ENCODE measurements at places on chromosomes 12 and 14.

GRCh38 chr12:48824112-48824511 is 5.8 kb downstream of the CACNB3 start:
- DNase-seq = peak; percentile 82

DNA sequence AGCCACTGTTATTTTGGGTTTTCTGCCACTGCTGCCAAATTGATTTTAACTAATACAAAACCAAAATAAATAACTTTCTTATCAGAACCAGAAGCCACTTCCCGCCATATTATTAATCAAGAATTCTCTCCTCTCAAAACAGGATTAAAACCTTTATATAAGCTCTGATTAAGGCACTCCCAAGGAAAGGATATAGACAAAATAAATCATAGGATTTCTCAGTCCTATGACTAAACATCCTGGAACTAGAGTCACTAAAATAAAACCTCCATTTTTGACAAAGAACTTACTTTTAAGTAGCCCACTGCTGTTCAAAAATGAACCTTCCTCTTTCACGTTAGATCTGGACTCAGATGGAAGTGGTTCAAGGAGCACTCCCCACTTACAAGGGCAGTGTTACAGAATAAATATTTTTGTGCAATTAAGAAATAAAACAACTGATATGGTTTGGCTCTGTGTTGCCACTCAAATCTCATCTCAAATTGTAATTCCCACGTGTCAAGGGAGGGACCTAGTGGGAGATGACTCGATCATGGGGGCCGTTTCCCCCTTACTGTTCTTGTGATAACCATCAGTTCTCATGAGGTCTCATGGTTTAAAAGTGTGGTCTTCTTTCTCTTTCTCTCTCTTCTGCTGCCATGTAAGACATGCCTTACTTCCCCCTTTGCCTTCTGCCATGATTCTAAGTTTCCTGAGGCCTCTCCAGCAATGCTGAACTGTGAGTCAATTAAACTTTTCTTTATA is 26.4 kb downstream of the GXYLT1 start:
- no peak for DNase-seq

DNA sequence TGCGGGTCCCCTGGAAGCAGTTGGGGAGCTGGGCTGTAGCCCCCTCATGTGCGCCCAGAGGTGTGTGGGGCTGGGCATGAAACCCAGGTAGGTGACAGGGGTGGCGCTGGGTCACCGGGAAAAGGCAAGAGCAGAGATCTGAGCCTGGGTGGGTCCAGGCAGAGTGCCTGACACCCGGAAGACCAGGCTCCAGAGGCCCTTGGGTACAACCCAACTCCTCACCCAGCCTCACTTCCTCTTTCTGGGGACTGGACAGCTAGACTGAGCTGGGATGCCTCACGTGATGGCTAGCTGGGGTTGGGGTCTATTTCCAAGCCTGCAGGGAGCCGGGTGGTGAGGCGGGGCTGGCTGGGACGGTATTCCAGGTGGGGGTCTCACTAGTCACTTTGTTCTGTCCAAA is 16.3 kb upstream of the CYP46A1 start:
- DNase-seq = peak; percentile 26

DNA sequence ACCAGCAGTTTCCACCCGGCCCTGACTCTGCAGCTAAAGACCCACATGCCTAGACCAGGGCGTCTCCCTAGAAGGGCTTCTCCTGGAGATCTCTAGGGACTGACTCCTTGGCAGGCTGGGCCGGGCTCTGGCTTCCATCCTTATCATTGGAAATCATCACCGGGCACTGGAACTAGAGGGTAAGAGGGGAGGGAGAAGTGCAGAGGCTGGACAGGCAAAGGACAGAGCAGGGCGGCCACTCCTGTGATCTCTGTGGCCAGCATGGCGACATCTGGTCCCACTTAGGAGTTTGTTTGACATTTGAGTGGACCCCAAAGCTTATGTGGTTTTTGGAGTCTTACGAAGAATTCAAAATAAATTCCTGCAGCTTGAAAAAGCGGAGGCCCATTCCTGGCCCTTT is 7.1 kb downstream of the LTBP2 start:
- no peak for DNase-seq

DNA sequence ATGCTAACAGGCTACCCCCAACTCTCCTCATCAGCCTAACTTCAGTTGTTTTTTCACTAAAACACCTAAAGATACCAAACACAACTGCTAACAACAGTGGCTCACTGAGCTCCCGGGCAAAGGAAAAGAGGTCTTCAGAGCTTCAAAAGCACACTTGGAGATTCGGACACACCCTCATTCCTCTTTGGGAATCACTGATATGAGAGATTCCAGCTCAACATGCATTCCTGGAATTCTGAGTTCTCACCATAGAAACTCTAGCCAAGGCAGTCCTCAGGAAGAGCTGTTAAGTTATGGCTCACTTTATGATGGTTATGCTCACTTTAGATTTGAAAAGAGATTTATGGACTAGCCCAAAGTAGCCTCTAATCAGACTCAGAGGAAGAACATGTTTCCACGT is 40.1 kb downstream of the STXBP6 start:
- DNase-seq = no peak

GRCh38 chr12:64390275-64390851 is at the start of gene C12orf56:
TSS of gene C12orf56 (minus strand) at chr12:64390758. CDS start at chr12:64390565, 193 bp downstream.
- no peak for DNase-seq

GRCh38 chr14:101972126-101972866 is 7.9 kb downstream of the DYNC1H1 start:
- DNase-seq = no peak

GRCh38 chr14:105939810-105940508 is 413.6 kb downstream of the TMEM121 start:
- DNase-seq = peak; percentile 46

- peak; percentile 60 for DNase-seq
Measured at GRCh38 chr14:76941946-76942805, 86.3 kb downstream of the IRF2BPL start.

- DNase-seq = no peak
Measured at GRCh38 chr12:16766736-16767135, 160.8 kb upstream of the LMO3 start.

DNA sequence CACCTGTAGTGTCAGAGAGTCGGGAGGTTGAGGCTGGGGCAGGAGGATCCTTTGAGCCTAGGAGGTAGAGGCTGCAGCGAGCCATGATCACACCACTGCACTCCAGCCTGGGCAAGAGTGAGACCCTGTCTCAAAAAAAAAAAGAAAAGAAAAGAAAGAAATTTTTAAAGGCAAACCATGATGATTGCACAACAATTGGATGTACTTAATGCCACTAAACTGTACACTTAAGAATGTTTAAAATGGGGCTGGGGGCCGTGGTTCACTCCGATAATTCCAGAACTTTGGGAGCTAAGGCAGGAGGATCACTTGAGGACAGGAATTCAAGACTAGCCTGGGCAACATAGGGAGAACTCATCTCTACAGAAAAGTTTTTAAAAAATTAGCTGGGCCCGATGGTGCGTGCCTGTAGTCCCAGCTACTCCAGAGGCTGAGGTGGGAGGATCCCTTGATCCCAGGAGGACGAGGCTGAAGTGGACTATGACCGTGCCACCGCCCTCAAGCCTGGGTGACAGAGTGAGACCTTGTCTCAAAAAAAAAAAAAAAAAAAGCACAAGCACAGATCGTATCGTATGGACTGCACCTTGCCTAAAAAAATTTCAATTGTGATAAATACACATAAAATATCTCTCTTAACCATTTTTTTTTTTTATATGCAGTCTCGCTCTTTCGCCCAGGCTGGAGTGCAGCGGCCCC is 32.7 kb downstream of the JAG2 start:
- no peak for DNase-seq

- DNase-seq = no peak
Measured at GRCh38 chr12:107332743-107333142, 239.4 kb upstream of the CRY1 start.

DNA sequence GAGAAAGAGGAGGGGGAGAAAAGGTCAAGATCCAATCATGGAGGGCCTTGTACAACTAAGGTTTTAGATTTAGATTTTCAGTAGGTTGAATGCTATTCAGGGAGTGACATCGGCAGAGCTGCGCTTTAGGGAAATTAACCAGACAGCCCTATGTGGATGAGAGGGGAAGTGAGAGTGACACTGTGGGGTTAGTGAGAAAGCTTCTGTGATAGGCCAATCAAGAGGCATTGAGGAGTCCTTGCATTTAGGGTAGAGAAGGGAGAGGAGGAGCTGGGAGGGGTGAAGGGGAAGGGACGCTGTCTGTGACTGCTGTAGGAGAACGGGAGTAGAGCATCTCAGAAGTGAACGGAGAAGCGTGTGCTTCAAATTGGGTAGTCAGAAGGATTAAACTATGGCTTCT is 3.4 kb downstream of the HSD17B6 start:
- DNase-seq = peak; percentile 72

DNA sequence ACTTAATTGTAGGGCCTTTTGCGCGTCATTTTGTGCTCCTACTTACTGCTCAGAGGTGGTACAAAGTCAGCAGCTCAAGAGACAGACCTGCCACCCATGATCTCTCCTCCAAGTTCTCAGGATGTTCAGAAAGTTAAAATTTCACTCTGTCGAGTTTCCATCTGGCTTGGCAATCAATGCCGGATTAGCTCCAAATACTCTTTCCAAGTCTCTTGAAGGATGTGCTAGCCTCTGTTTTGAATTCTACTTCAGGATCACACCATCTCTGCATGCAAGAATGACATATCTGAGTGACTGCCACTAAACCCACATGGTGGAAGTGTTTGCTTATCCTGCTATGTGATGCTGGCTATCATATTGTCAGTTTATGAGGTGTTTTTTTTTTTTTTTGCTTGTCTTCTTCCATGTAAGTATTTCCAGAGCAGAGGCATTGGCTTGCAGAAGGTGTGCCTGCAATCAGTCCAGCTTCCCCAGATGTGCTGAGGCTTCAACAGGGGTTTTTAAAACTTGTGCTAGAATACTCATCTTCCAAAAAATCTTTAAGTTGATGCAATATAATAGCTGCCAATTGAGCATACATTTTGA is 125.6 kb downstream of the RGS6 start:
- DNase-seq = no peak

- no peak for DNase-seq
Measured at GRCh38 chr14:104363891-104364760, 215.4 kb upstream of the C14orf180 start.

- DNase-seq = peak; percentile 51
Measured at GRCh38 chr14:106436310-106436905, 910.0 kb downstream of the TMEM121 start.

GRCh38 chr14:68627868-68628604 is 164.8 kb downstream of the ZFP36L1 start:
- DNase-seq = peak; percentile 64

DNA sequence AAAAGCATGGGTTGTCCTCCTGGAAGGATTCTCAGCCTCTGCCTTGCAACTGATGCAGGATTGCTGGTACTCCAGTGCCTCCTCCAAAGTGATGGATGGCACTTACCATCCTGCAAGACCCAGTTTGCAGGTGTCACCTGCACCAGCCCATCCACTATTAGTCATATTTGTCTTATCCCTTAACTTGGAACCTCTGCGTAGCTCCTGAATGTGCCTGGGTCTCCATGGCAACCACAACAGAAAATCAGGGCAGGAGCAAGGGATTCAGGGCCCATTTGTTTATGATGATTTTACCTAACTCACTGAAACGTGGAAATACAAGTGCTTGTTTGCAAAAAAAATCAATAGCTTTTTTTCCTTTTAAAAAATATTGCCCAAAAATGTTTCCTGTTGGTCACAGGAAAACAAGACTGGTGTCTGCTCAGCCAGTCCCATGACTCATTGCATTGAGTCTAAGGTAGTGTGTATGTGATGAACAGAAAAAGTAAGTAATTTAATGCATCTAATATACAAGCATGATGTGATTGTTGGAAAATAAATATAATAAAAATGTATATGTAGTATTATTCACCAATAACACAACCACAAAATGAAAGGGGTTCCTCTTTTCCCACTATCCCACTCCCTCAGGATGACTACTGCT is 1196.3 kb upstream of the TMEM132C start:
- no peak for DNase-seq

DNA sequence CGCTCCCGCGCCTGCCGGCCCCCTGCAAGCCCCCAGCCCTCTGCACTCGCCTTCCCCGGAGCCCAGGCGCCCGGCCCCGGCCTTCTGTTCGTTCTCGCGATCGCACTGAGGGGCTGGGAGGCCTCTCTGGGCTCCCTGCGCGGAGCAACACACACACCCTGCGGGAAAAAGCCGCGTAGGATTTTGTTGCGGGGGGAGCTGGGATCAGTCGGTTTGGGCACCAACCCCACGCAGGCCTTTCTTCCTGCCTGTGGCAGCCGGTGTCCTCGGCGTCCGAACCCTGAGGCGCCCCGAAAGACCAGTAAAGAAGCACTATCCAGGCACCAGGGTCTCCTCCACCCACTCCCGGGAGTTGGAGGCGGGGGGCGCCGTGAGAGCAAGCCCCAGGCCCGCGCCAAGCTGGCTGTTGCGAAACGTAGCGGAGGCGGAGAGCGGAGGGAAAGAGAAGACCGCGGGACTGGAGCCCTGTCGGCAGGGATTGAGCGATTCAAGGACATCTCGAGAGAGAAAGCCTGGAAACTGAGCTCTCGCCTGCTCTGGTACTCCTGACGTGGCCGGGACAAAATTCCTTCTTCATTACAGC is 1.9 kb upstream of the HOXC5 start:
- DNase-seq = no peak

GRCh38 chr12:26287671-26288381 is 92.5 kb downstream of the SSPN start:
- peak; percentile 23 for DNase-seq

DNA sequence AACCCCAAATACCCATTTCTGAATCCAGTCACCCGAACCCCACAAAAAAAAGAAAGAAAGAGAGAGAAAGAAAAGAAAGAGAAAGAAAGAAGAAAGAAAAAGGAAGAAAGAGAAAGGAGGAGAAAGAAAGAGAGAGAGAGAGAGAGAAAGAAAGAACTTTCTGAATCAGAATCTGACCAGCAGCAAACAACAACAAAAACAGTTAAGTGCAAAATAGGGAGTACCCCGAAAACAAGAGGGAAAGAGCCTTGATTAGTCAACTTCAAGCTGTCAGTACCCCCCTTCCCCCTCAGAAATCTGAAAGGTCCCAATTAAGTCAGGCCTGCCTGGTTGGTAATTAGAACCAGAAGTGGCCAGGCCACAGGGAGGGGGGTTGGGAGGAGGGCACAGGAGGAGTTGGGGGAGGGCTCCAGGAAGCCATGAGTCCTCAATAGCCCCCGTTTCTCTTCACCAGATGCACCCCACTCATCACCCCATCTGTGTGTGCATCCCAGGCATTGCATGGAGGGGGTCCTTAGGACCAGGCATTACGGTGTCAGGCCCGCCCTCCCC is 9.8 kb downstream of the RARG start:
- no peak for DNase-seq

DNA sequence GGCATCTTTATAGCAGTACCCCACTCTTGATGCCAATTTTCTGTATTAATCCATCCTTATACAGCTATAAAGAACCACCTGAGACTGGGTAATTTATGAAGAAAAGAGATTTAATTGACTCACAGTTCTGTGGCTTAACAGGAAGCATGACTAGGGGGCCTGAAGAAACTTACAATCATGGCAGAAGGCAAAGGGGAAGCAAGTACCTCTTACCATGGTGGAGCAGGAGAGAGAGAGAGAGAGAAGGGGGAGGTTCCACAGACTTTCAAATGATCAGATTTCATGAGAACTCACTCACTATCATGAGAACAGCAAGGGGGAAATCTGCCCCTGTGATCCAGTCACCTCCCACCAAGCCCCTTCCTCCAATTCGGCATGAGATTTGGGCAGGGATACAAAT is 84.4 kb downstream of the SLC24A4 start:
- DNase-seq = no peak

GRCh38 chr12:21144309-21144708 is 13.3 kb downstream of the SLCO1B1 start:
- no peak for DNase-seq
